Esophagus squamous epithelium (tissue), 5 donors: ENCODE measurements at places on chromosomes 16 and 17. TPM values are rescaled to one million over a fixed set of nuclear protein-coding genes. Genes with fewer than 3 reads are reported as not detected.

DNA sequence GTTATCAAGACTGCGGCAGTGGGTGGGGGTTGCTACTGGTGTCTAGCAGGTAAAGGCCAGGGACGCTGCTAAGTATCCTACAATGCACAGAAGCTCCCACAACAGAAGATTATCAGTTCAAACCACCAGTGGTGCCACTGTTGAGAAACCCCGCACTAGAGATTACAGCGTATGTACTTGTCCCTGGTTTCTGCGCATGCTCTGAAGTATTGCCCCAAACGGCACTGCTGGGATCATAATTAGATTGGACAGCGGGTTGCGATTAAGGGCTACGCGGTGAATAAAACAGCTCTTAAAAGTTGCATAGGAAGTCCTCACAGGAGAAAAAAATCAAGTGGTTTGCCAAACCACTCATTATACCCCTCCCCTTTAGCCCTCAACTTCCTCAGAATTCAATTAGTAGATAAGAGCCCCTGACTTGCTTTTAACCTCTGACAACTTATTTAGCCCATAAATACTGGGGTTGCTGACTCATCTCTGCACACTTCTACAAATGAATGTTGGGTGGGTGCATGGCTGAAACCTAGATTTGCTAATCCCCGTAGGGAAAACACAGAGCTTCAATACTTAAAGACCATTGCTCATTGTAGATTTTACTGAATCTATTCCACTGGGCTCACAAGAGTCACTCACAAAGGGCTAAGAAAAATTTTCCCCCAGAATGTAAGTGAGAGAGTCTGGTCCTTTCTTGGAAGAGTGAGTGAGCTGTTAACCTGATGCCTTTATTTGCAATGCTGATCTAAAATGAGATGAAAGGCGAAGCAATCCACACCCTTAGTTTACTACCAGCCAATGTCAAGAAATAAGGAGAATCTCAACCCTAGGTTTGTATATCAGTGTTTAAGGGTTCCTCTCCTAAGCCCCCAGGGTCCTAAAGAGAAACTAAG lies 91.8 kb downstream of the RGS9 start:
- no peak overlapping the region for H3K27ac ChIP-seq
- H3K27me3 ChIP-seq: no peaks in the 10 kb centered on the region
- no peak for DNase-seq
- no peaks in the 10 kb centered on the region for H3K4me1 ChIP-seq
- no peak overlapping the region for H3K4me3 ChIP-seq
- H3K36me3 ChIP-seq: no peaks in the 10 kb centered on the region

- H3K27ac ChIP-seq: no peak within 1 kb of the TSS
- no peaks in the 10 kb centered on the region for H3K36me3 ChIP-seq
- H3K27me3 ChIP-seq: no peaks in the 10 kb centered on the region
- H3K4me3 ChIP-seq: no peak within 1 kb of the TSS
- DNase-seq: no peak
Measured at GRCh38 chr16:71230122-71230845, at the start of gene HYDIN. HYDIN (minus strand) TSS chr16:71230722; CDS start chr16:71186895, 43,827 bp downstream.

- H3K27me3 ChIP-seq: peaks cover 18% of the 10 kb centered on the region
- no peaks in the 10 kb centered on the region for H3K36me3 ChIP-seq
- DNase-seq: no peak
- peaks cover 16% of the 10 kb centered on the region for H3K4me1 ChIP-seq
Measured at GRCh38 chr17:5097101-5097834, 14.4 kb downstream of the ZNF232 start.

The QPRT gene
- total RNA-seq: 0.40 TPM

GRCh38 chr16:86158688-86159360 lies 259.9 kb downstream of the IRF8 start:
- no peaks in the 10 kb centered on the region for H3K27me3 ChIP-seq
- no peaks in the 10 kb centered on the region for H3K36me3 ChIP-seq
- DNase-seq: no peak
- no peaks in the 10 kb centered on the region for H3K4me1 ChIP-seq
- H3K27ac ChIP-seq: no peak overlapping the region

DNA sequence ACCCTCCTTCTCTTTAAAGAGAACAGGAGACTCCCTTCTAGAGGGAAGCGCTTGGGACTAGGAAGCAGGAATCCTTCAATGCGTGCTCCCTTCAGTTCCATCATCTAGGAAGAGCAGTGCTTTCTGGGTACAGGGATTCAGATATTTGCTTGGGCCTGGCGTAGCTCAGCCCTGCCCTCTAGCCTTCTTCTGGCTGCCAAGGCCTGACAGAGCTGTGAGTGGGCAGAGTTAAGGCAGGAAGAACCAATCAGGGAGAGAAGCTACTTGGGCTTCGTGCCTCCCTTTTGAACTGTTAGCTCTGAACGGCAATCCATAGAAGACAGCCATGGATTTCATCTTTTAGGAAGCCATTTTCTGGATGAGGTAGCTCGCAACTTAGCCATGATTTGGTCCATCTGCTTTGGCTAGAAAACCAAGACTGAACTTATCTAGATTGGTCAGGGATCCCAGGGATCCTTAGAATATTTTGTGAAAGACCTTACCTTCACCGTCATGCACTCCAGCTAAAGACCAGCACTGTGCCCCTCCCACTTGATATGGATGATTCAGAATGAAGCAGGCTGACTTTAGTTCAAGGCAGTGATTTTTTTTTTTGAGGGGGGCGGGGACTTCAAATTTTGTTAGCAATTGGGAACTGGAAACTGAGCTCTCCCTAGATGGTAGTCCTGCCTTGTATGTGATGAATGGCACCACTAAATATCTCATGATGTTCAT lies 2.5 kb upstream of the CORO6 start:
- no peak overlapping the region for H3K27ac ChIP-seq
- H3K4me1 ChIP-seq: peaks cover 12% of the 10 kb centered on the region
- no peaks in the 10 kb centered on the region for H3K27me3 ChIP-seq
- no peak for DNase-seq
- no peak overlapping the region for H3K4me3 ChIP-seq
- peaks cover 12% of the 10 kb centered on the region for H3K36me3 ChIP-seq

The COX4I1 gene
- 580 TPM for total RNA-seq

- H3K27ac ChIP-seq: no peak overlapping the region
- DNase-seq: no peak
- no peaks in the 10 kb centered on the region for H3K27me3 ChIP-seq
- H3K4me3 ChIP-seq: no peak overlapping the region
Measured at GRCh38 chr16:66913081-66913480, 5.6 kb downstream of the CDH16 start.

- no peaks in the 10 kb centered on the region for H3K27me3 ChIP-seq
- DNase-seq: no peak
- H3K4me3 ChIP-seq: peak overlapping the region; percentile 93
Measured at GRCh38 chr17:38706505-38707216, 1.6 kb downstream of the MLLT6 start.

- no peaks in the 10 kb centered on the region for H3K4me1 ChIP-seq
- no peak overlapping the region for H3K4me3 ChIP-seq
- H3K36me3 ChIP-seq: no peaks in the 10 kb centered on the region
- H3K27ac ChIP-seq: no peak overlapping the region
- DNase-seq: no peak
Measured at GRCh38 chr17:71111934-71112333, 942.6 kb downstream of the KCNJ2 start.

- DNase-seq: no peak
- peak overlapping the region; percentile 88 for H3K4me3 ChIP-seq
- peak overlapping the region; percentile 94 for H3K27ac ChIP-seq
- no peaks in the 10 kb centered on the region for H3K27me3 ChIP-seq
Measured at GRCh38 chr16:30533748-30534367, 800 bp downstream of the ZNF747 start.

GRCh38 chr17:81510785-81511553 lies 1.6 kb downstream of the ACTG1 start:
- peaks cover 28% of the 10 kb centered on the region for H3K36me3 ChIP-seq
- no peak for DNase-seq
- H3K4me1 ChIP-seq: peaks cover 23% of the 10 kb centered on the region
- H3K27me3 ChIP-seq: no peaks in the 10 kb centered on the region
- H3K4me3 ChIP-seq: peak overlapping the region; percentile 96

GRCh38 chr16:53908731-53909130 lies 204.8 kb downstream of the FTO start:
- H3K4me1 ChIP-seq: no peaks in the 10 kb centered on the region
- DNase-seq: no peak
- no peak overlapping the region for H3K27ac ChIP-seq
- no peaks in the 10 kb centered on the region for H3K27me3 ChIP-seq

DNA sequence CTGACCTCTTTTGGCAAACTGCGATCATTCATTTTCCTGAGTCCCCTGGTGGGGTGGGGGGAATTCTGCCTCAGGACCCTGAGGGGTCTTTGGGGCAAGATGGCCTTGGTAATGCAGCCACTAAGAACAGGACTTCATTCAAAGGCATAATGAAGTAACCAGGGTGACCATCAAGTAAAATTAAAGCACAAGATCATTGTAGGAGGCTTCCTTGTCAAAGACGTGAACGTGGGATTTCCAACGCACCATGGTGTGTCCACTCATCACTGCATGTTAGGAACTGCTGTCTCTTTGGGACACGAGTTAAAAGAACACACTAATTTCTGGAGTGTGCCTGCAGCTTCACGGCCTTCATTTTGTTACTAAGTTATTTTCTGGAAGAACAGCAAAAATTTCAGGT lies 51.3 kb downstream of the NDE1 start:
- H3K4me1 ChIP-seq: no peaks in the 10 kb centered on the region
- H3K4me3 ChIP-seq: no peak overlapping the region
- peaks cover 31% of the 10 kb centered on the region for H3K36me3 ChIP-seq
- H3K27me3 ChIP-seq: no peaks in the 10 kb centered on the region
- DNase-seq: no peak

GRCh38 chr17:2777242-2777867 lies 18.9 kb upstream of the RAP1GAP2 start:
- H3K36me3 ChIP-seq: no peaks in the 10 kb centered on the region
- no peak overlapping the region for H3K4me3 ChIP-seq
- peaks cover 14% of the 10 kb centered on the region for H3K4me1 ChIP-seq
- DNase-seq: no peak
- H3K27ac ChIP-seq: no peak overlapping the region
- H3K27me3 ChIP-seq: peaks cover 6% of the 10 kb centered on the region

DNA sequence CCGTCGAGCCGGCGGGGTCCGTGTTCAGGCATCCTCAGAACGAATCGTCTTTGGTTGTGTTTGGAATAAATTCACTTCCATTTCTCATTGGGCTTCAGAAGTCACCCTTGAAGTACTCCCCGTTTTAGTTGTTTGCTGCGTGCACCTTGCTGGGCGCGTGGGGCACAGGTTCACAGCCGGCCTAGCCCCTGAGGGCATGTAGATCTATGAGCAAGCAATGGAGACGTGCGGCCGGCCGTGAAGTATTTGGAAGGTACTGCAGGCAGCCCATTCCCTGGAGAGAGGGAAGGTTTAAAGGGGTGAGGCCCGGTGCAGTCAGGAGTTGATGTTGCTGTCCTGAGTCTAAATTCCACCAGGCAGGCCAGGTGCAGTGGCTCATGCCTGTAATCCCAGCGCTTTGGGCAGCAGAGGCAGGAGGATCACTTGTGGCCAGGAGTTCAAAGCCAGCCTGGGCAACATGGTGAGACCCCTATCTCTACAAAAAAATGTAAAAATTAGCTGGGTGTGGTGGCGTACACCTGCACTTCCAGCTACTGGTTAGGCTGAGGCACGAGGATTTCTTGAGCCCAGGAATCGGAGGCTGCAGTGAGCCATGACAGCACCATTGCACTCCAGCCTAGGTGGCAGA lies 714 bp downstream of the ACSF3 start:
- peaks cover 9% of the 10 kb centered on the region for H3K36me3 ChIP-seq
- no peaks in the 10 kb centered on the region for H3K27me3 ChIP-seq
- DNase-seq: no peak

- peaks cover 33% of the 10 kb centered on the region for H3K4me1 ChIP-seq
- peaks cover 11% of the 10 kb centered on the region for H3K36me3 ChIP-seq
- DNase-seq: no peak
- peak overlapping the region; percentile 88 for H3K4me3 ChIP-seq
Measured at GRCh38 chr16:8622315-8622656, 788 bp downstream of the METTL22 start.

- peaks cover 11% of the 10 kb centered on the region for H3K4me1 ChIP-seq
- H3K27ac ChIP-seq: no peak overlapping the region
- H3K4me3 ChIP-seq: no peak overlapping the region
- no peaks in the 10 kb centered on the region for H3K27me3 ChIP-seq
- H3K36me3 ChIP-seq: peaks cover 34% of the 10 kb centered on the region
Measured at GRCh38 chr16:19874026-19874425, 10.6 kb downstream of the GPRC5B start.

- no peak overlapping the region for H3K27ac ChIP-seq
- H3K27me3 ChIP-seq: peaks cover 7% of the 10 kb centered on the region
- H3K4me1 ChIP-seq: peaks cover 19% of the 10 kb centered on the region
- no peaks in the 10 kb centered on the region for H3K36me3 ChIP-seq
- no peak overlapping the region for H3K4me3 ChIP-seq
- DNase-seq: no peak
Measured at GRCh38 chr16:11390573-11391495, 45.6 kb downstream of the RMI2 start.

The CLDN9 gene
- total RNA-seq: not detected
